ENCODE measurements at places on chromosomes 13 and 19. TPM values are rescaled to one million over a fixed set of nuclear protein-coding genes. Genes with fewer than 3 reads are reported as not detected.

COL4A1 gene
- total RNA-seq: 465 TPM

MCEMP1 gene
- total RNA-seq: not detected

NBEA gene
- 176 TPM for total RNA-seq

ZNF234 gene
- total RNA-seq: 26.9 TPM

KIR2DL4 gene
- not detected for total RNA-seq

GAPDHS gene
- total RNA-seq: 0.38 TPM

PROZ gene
- not detected for total RNA-seq

ASF1B gene
- total RNA-seq: 8.1 TPM

PSG7 gene
- not detected for total RNA-seq

ARID3A gene
- total RNA-seq: 12.7 TPM

PEX11G gene
- total RNA-seq: 2.3 TPM

KPTN gene
- 11.7 TPM for total RNA-seq

WDR87 gene
- not detected for total RNA-seq

CLEC17A gene
- total RNA-seq: not detected

ZNF20 gene
- total RNA-seq: 15.7 TPM

KANK3 gene
- 10.6 TPM for total RNA-seq

CYP4F8 gene
- total RNA-seq: not detected

SERTM1 gene
- total RNA-seq: 7.9 TPM

GPR12 gene
- 2.5 TPM for total RNA-seq

ZNF444 gene
- 30.0 TPM for total RNA-seq

LILRB3 gene
- total RNA-seq: 9.2 TPM

GFY gene
- not detected for total RNA-seq

CATSPERD gene
- not detected for total RNA-seq

UGGT2 gene
- 87.5 TPM for total RNA-seq

FFAR3 gene
- 0.44 TPM for total RNA-seq

POSTN gene
- total RNA-seq: 575 TPM

NLRP11 gene
- total RNA-seq: not detected

CDX2 gene
- total RNA-seq: not detected

DMKN gene
- 31.8 TPM for total RNA-seq

KLHL1 gene
- total RNA-seq: 4.8 TPM

VRK3 gene
- total RNA-seq: 43.3 TPM

PNPLA6 gene
- total RNA-seq: 59.0 TPM

ZNF844 gene
- total RNA-seq: 52.0 TPM

ZNF616 gene
- total RNA-seq: 29.7 TPM

CGB7 gene
- not detected for total RNA-seq

ZNF296 gene
- total RNA-seq: 0.71 TPM

U2AF2 gene
- total RNA-seq: 105 TPM

RAB20 gene
- total RNA-seq: 6.7 TPM

C19orf47 gene
- 16.4 TPM for total RNA-seq

LILRB1 gene
- total RNA-seq: 0.71 TPM

TCF3 gene
- 88.8 TPM for total RNA-seq

UBE2L5 gene
- total RNA-seq: not detected

ZSCAN1 gene
- total RNA-seq: 0.38 TPM

FAM216B gene
- 0.55 TPM for total RNA-seq

MIDN gene
- total RNA-seq: 48.5 TPM

MUC16 gene
- 10.1 TPM for total RNA-seq

KLK15 gene
- total RNA-seq: not detected

RASIP1 gene
- total RNA-seq: 11.4 TPM

USP12 gene
- total RNA-seq: 45.7 TPM

SIGLEC8 gene
- not detected for total RNA-seq

NFKBIB gene
- total RNA-seq: 9.3 TPM

ZNF726 gene
- 9.9 TPM for total RNA-seq

SIGLEC10 gene
- 0.77 TPM for total RNA-seq

CHAMP1 gene
- total RNA-seq: 26.3 TPM

TNFSF11 gene
- 0.44 TPM for total RNA-seq

PDE4A gene
- 7.6 TPM for total RNA-seq
